ENCODE measurements at places on chromosomes 12 and 14. TPM values are rescaled to one million over a fixed set of nuclear protein-coding genes. Genes with fewer than 3 reads are reported as not detected.

- H3K27ac ChIP-seq, result no peak overlapping the region
- H3K4me3 ChIP-seq, result no peak overlapping the region
- H3K36me3 ChIP-seq, result no peaks in the 10 kb centered on the region
- H3K4me1 ChIP-seq, result no peaks in the 10 kb centered on the region
- no peaks in the 10 kb centered on the region for H3K27me3 ChIP-seq
Measured at GRCh38 chr14:103155010-103155409, 31.7 kb downstream of the TNFAIP2 start.

DNA sequence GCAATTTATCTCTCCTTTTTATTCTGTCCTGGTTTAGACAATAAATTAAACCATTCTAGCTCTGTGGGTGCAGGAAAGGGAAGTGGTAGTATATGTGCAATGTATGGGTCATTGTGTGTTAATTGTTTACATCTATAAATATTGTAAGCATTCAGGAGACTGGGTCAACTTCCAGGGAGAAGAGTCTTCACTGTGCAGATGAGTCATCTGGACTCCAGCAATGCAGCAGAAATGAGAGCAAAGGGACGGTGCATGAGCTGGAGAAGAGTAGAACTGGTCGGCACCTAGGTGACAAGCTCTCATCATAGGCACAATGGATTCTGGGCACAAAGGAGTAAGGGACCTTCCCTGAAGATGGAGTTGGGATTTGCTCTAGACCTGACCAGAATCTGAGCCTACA is 211.1 kb upstream of the DAAM1 start:
- H3K27me3 ChIP-seq, result no peaks in the 10 kb centered on the region
- H3K4me3 ChIP-seq, result no peak overlapping the region
- no peak for DNase-seq
- no peaks in the 10 kb centered on the region for H3K4me1 ChIP-seq

DNA sequence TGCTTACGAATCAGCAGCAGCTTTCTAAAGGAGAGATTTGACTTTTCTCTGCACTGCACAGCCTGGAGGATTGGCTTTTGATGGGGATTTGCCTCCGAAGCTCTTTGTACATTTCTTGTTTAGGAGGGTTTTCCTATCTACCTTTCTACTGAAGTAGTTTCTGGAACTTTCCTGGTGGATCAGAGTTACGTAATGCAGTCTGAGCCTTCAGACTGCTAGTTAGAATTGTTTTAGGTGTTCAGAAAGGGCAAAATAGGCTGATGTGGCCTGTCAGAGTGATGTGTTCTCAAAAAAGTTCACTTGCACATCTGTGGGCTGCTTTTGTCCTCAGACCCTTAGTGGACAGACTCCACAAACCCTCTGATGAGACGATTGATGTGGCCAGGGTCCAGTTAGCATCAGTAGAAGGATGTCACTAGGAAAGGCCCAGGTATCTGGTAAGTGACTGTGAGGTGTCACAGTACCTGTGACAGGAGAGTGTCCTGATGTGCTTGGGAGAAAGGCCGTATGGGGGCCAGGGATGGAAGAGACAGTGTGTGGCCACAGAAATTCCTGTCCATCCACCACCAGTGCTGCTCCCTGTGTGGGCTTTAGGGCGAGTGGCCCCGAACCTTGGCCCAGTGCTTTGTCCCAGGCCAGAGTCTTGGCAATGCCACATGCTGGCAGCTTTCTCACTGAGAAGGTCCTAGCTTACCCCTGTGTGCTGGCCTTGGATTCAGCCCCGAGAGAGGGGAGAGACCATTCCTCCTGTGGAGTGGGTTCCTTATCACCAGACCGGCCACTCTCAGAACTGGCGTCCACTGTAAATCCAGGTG is 4.4 kb upstream of the ACADS start:
- peaks cover 55% of the 10 kb centered on the region for H3K36me3 ChIP-seq
- H3K4me3 ChIP-seq, result no peak overlapping the region
- peaks cover 32% of the 10 kb centered on the region for H3K4me1 ChIP-seq
- DNase-seq, result no peak
- no peaks in the 10 kb centered on the region for H3K27me3 ChIP-seq
- no peak overlapping the region for H3K27ac ChIP-seq

DNA sequence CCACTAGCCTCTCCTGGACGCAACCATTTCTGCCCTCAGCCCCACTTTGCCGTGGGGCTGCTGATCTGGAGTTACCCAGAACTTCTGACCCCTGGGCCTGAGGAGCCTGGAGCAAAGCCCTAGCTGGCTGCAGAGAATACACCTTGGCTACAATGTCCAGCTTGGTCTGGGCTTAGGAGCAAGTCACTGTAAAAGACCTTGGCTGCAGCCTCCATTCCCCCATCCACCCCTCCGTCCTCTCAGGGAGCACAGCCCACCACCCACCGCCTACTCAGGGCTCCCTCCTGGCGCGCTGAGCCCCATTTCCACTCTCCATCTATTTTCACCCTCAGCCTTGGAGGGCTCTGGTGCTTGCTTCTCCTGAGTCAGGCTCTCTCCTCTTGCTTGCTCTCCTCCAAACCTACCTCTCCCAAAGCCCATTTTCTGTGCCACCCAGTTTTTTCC is 42.9 kb downstream of the ERH start:
- peaks cover 38% of the 10 kb centered on the region for H3K36me3 ChIP-seq
- no peak overlapping the region for H3K27ac ChIP-seq
- DNase-seq, result no peak
- H3K4me3 ChIP-seq, result no peak overlapping the region

GRCh38 chr12:117439531-117440001 is 78.1 kb upstream of the NOS1 start:
- no peaks in the 10 kb centered on the region for H3K27me3 ChIP-seq
- DNase-seq, result no peak
- no peak overlapping the region for H3K4me3 ChIP-seq
- peaks cover 21% of the 10 kb centered on the region for H3K4me1 ChIP-seq
- no peaks in the 10 kb centered on the region for H3K36me3 ChIP-seq

GRCh38 chr14:105087963-105088811 is 23.0 kb upstream of the GPR132 start:
- peak overlapping the region; percentile 22 for H3K27ac ChIP-seq
- no peak overlapping the region for H3K4me3 ChIP-seq
- H3K4me1 ChIP-seq, result peaks cover 61% of the 10 kb centered on the region
- H3K27me3 ChIP-seq, result peaks cover 12% of the 10 kb centered on the region
- no peak for DNase-seq

The KRT74 gene
- not detected for total RNA-seq

DNA sequence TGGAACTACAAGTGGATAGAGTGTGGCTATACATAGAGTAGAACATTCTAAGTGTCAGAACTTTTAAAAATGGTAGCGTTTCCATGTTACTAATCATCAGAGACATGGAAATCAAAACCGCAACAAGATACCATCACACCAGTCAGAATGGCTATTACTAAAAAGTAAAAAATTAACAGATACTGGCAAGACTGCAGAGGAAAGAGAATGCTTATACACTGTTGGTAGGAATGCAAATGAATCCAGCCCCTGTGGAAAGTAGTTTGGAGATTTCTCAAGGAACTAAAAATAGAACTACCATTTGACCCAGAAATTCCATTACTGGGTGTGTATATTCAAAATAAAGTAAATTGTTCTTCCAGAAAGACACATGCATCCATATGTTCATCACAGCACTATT is 518.6 kb downstream of the NELL2 start:
- H3K27ac ChIP-seq, result no peak overlapping the region
- no peak for DNase-seq

GRCh38 chr12:14612898-14613445 is 45.3 kb upstream of the PLBD1 start:
- no peaks in the 10 kb centered on the region for H3K27me3 ChIP-seq
- no peak overlapping the region for H3K27ac ChIP-seq
- H3K36me3 ChIP-seq, result no peaks in the 10 kb centered on the region
- H3K4me1 ChIP-seq, result no peaks in the 10 kb centered on the region
- DNase-seq, result no peak

DNA sequence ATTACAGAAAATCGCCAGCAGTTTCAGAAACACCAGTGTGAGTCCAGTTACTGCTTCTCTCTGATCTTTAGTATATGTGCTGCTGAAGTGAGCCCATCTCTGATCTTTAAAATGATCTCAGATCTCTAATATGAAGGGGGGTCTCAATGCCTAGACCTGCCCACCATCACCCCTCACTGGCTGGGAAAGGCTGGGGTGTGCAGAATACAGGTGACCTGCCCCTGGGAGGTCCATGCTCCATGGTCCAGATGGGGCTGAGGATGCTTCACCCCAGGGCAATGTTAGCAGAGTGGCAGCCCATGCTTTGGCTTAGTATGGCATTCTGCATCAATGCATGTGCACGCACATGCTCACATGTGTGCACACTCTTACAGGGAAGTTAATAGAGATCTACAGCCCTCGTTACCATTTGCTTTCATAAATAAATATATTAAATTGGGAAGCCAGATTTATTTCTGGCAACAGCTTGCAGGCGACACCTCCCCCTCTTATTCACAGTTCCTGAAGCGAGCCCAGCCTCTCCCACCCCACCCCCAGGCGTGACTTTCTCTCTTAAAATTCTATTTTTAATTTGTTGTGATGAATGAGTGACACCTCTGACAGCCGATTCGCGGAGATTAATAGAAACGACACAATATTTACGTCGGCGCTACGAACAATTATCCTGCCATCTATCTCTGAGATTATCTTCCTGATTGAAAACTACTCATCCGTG is 104.7 kb upstream of the ESRRB start:
- H3K27ac ChIP-seq, result no peak overlapping the region
- H3K4me1 ChIP-seq, result peaks cover 9% of the 10 kb centered on the region
- H3K36me3 ChIP-seq, result no peaks in the 10 kb centered on the region
- DNase-seq, result no peak

The SLC6A12 gene
- 21.9 TPM for total RNA-seq

- no peaks in the 10 kb centered on the region for H3K36me3 ChIP-seq
- H3K27me3 ChIP-seq, result no peaks in the 10 kb centered on the region
- H3K4me1 ChIP-seq, result peaks cover 3% of the 10 kb centered on the region
- no peak overlapping the region for H3K4me3 ChIP-seq
- DNase-seq, result no peak
Measured at GRCh38 chr14:71592361-71592760, 339.9 kb upstream of the RGS6 start.

- no peak overlapping the region for H3K4me3 ChIP-seq
- DNase-seq, result peak; percentile 3
- H3K27me3 ChIP-seq, result no peaks in the 10 kb centered on the region
- no peak overlapping the region for H3K27ac ChIP-seq
- H3K4me1 ChIP-seq, result no peaks in the 10 kb centered on the region
- peaks cover 57% of the 10 kb centered on the region for H3K36me3 ChIP-seq
Measured at GRCh38 chr12:123696646-123697045, 15.5 kb upstream of the ATP6V0A2 start.

DNA sequence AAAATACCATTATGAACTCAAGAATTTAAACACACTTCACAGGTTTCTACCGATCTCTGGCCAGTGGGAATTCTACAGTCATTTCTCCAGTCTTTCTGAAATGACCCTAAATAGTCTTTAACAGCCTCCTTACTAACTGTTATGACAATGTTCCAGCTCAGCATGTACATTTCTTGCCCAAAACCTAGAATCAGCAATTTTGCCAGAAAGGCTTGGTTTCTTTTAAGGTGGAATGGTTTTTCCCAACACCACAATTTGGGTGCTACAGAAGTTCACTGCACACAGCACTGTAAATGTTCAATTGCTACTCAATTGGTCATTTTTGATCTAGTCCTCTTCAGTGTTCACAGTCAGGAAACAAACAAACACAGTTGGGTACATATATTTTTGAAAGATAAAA is 69.7 kb downstream of the LRP6 start:
- no peak overlapping the region for H3K27ac ChIP-seq
- H3K4me3 ChIP-seq, result no peak overlapping the region
- peaks cover 1% of the 10 kb centered on the region for H3K36me3 ChIP-seq
- no peak for DNase-seq
